ENCODE measurements at places on chromosomes 3 and 15.

GRCh38 chr3:120497818-120498217 is 47.0 kb upstream of the FSTL1 start:
- DNase-seq, result no peak

DNA sequence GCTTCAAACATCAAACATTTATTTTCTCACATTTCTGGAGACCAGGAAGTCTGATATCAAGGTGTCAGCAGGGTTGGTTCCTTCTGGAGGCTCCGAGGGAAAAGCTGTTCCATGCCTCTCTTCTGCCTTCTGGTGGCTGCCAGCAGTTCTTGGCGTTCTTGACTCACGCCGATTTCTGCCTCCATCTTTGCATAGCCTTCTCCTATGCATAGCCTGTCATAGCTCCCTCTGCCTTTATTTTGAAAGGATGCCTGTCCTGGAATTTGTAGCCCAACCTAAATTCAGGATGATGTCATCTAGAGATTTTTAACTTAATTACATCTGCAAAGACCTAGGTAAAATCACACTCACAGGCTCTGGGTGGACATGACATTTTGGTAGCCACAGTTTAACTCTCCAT is 70.4 kb downstream of the RGMA start:
- DNase-seq, result no peak

DNA sequence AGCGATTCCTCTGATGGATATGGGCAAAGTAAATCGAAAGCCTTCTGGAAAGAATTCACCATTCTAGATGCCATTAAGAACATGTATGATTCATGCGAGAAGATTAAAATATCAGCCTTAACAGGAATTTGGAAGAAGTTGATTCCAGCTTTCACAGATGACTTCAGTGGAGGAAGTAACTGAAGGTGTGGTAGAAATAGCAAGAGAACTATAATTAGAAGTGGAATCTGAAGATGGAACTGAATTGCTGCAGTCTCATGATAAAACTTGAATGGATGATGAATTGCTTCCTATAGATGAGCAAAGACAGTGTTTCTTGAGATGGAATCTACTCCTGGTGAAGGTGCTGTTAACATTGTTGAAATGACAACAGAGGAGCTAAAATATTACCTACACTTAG is 30.1 kb upstream of the TBC1D23 start:
- no peak for DNase-seq

DNA sequence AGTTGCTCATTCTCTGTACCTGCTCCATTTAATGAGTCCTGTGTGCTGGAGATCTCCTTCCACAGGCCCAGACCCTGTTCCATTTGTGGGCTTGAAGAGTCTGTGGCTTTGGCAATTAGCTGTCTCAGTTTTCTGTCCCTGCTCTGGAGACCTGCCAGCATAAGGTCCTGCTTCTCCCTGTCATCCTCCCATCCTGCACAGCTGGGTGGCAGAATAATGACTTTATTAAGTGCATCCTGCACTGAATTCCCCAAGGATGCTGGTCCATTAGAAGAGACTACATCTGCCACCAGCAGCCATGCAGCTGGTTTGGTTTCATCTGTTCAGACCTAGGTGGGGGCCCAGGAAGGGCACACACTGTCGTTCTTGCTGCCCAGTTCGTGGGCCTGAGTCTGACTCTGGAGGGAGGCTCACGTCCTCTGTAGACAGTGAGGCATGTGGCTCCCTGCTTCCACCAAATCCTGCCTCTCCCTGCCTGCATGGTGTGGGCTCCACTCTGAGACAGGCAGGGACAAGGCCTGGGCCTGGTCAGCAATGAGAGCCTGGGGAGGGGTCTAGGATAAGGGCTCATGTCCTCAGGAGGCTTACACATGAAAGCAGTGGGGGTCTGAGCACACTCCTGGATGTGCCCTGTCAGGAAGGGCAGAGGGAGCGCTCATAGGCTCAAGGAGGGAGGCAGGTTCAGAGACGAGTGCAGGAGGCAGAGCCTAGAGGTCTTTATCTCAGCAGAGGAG is 78.4 kb upstream of the PRR23E start:
- no peak for DNase-seq

DNA sequence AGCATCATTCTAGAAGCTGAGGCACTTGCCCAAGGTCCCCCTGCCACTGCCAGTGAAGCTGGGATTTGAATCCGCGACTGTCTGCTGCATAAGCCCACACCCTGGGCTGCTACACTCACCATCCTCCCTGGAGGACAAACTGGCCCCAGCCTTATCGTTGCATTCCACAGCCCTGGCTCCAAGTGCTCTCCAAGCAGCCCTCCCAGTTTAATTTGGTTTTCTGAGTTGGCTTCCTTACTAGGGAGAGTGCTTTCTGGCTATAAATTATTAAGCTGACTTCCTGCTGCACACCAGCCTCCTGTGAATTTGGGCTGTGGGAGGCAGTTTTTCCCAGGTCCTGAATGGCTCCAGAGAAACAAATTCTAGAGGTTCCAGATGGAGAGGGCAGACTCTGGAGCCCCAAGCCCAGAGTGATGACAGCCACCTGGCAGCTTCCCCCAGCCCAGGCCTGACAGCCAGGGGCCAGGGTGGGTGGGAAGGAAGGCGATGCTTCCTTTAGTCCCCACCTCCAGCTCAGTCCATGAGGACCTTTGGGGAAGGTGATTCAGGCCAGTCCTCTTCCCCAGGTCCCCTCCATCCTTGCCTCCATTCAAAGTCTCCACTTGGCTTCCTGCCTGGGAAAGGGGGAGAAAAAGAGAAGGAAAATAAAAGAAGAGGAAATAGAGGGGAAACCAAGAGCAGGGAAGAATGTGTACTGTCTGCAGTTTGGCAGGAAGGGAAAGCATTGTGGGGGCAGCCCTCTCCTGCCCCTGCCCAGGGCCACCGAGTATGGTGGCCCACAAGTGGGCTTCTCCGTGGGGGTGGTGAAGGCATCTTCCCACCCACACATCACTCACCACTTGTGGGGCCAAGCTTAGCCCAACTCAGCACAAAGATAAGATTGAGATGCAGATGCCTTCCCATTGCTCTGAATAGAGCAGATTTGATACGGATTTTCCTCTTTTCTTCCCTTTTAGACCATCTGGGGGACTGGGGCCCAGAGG is 69.6 kb downstream of the SEMA5B start:
- DNase-seq, result peak; percentile 74

- no peak for DNase-seq
These were observed 179.4 kb downstream of the SATB1 start for GRCh38 chr3:18245721-18246120.

DNA sequence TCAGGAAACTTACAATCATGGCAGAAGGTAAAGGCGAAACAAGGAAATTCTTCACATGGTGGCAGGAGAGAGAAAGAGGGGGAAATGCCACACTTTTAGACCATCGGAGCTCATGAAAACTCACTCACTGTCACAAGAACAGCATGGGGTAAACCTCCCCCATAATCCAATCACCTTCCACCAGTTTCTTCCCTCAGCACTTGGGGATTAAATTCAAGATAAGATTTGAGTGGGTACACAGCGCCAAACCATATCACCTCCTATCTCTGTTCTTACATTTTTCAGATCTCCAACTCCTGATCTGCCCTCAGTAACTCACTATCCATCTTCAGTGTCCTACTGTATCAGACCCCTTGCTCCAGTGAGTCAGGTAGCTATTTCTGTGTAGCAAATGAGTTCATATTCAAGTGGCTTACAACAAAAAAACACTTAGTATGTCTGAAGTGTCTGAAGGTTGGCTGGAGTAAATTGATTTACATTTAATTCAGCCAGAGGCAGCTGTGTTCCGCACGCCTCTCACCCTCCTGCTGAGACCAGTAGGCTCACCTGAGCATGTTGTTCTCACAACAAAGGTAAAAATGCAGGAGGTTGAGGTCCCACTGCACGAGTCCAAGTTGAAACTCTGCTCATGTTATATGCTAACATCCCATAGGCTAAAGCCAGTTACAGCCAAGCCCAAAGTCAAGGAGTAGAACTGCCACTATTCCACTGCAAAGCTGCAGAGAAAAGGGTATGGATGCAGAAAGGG is 180.7 kb upstream of the LMCD1 start:
- no peak for DNase-seq

- DNase-seq, result no peak
These were observed 18.5 kb upstream of the PDHB start for GRCh38 chr3:58452176-58452575.

GRCh38 chr15:26376243-26376642 is 396.6 kb downstream of the GABRB3 start:
- no peak for DNase-seq

DNA sequence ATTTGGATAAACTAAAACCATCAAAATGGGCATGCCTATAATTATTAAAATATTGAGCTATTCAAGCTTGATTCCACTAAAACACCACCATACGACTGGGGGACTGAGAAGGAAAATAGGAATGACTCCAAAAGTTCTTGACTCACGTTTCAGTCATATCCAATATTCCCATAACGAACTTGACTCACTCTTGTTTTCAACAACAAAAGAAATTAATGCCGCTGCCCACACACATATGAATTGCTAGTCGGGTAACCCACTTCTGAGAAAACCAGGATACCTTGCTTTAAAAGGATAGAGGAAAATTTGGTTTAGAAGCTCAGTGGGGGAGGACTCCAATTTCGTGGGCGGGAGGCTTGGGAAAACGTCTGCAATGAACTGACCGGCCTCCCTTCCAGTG is 5.2 kb downstream of the HTR3C start:
- no peak for DNase-seq

- no peak for DNase-seq
These were observed 334.0 kb upstream of the NR2F2 start for GRCh38 chr15:95996494-95996893.

DNA sequence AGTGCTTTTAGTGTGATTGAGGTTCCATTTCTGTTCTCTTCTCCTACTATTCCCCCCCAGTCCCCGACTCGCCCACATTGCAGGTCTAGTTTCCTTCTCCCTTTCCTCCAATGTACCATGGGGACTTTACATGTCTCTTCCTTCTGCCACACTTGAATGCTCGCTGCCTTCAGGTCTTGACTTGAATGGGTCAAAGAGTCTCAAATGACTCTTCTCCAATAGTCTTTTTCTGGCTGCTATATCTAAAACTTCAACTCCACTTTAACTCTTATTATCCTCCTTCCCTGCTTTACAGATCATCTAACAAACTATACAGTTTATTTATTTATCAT is 213.9 kb upstream of the SLC2A2 start:
- DNase-seq, result no peak

DNA sequence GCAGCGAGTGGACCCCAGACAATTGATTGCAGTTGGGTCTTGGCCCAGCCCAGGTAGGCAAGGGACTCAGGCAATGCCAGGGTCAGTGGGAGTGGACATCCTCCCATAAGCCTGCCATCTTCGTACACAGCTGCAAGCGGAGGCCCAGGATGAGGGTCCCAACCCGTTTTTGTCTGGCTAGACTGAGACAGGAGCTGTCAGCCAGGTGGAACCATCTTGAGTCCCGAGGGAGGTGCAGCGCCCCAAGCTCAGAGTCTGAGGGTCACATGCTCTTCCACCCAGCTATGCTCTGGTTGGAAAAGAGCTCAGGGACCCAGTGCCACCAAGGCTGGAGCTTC is 22.6 kb upstream of the IP6K2 start:
- DNase-seq, result peak; percentile 42

DNA sequence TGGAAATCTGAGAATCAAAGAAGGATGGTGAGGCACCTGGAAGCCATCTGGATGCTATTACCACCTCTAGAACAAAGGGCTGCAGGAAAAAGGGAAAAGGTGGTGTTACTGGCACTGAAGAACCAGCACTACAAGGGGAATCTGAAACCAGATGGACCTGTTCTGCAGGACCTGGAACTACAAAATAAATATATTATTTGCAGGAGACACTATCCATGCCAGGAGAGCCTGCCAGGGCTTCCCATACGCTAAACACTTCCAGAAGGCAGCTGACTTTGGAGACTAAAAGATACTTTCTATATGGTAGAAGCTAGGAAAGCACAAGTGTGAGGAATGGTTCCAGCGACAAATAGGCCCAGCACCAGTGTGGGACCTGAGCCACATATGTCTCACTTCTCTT is 83.4 kb upstream of the POU1F1 start:
- no peak for DNase-seq

- peak; percentile 84 for DNase-seq
These were observed 170.6 kb downstream of the FAM43A start for GRCh38 chr3:194856296-194856695.

DNA sequence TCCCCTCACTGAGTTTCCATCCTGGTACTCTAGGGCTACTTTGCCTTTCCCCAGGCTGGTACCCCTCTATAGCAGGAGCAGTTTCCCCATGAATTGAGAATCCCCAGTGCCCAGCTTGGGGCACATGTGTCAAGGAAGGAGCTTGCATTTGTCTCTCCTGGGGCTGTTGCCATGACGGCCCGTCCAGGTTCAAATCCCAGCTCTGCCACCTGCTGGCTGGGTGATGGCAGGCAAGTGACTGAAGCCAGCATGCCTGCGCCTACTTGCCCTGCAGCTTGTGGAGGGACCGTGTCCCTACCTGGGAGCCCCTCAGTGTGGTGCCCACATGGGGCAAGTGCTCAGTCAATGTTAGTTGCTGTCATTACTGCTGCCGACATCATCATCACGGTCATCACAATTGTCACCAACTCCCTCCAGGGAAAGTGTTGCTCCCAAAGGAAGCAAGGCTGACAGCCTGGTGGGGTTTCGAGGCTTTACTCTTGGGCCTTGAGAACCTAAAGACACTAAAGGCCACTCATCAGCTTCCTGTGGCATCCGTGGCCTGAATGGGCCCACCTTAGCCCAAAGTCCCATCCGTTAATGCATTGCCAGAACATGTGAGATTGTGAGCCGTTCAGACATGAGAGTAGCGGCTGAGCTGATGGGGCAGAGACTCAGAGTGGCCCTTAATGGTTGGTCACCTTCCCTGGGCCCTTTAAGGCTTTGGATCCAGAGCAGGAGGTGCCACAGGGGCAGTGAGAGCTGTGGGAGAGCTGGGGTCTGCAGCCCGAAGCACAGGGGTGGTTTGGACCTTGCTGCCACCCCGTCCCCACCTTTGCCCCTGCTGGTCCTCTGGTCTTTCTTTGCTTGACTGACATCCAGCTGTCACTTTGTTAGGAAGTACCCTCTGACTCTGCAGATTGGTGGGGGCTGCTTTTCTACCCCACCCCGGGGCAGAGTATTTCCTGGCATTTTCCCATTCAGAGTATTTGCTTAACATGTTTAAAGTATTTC is 144.4 kb downstream of the DNAJB8 start:
- peak; percentile 72 for DNase-seq

GRCh38 chr15:80578206-80578595 is 116.9 kb upstream of the ABHD17C start:
- no peak for DNase-seq

DNA sequence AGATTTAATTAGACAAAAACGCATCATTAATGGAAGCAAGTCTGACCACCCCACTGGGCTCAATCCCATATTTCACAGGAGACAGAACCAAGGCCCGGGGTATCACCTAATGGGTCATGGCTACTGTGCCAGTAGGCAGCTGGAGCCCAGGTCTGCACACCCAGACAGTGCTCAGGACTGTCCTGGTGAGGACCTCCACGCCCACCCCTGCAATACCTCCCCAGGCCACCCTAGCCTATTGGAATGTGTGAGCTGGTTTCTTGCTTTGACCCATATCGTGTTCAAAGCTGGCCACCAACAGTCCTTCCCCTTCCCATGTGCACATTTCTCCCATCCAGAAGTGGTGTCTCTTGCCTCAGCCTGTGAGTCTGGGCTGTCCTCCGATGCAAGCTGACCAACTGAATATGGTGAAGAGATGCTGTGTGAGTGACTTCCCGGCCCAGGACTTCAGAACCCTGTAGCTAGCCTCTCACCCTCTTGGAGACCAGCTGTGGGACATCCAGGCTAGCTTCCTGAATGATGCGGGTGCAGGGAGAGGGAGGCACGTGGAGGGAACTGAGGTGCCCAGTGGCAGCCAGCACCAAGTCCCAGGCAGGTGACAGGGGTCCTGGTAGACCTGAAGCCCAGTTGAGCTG is 19.1 kb downstream of the SLC6A20 start:
- no peak for DNase-seq

Measured in Right ventricle myocardium superior (tissue), 1 donor.